Fibroblast of lung (primary cell): ENCODE measurements at places on chromosomes 16 and 17. TPM values are rescaled to one million over a fixed set of nuclear protein-coding genes. Genes with fewer than 3 reads are reported as not detected.
A peak's percentile ranks its signal among the peaks of the same experiment; 100 is the strongest.

The MT1A gene
- 2.3 and 5.3 TPM in 2 replicates for total RNA-seq

The TAT gene
- not detected in 2 replicates for total RNA-seq

The ITGAX gene
- total RNA-seq = under 0.01 TPM in 2 replicates

The TLCD3B gene
- not detected in 2 replicates for total RNA-seq

The NTN1 gene
- total RNA-seq = 0.51 and 3.1 TPM in 2 replicates

- no peak for DNase-seq
Observed at GRCh38 chr17:45367216-45367615, 50.4 kb upstream of the MAP3K14 start.

- peak; percentile 92 for DNase-seq
Observed at GRCh38 chr16:87740441-87740840, 25.3 kb downstream of the KLHDC4 start.

- no peak for DNase-seq
Observed at GRCh38 chr16:30186444-30186781, 3.0 kb downstream of the CORO1A start.

DNA sequence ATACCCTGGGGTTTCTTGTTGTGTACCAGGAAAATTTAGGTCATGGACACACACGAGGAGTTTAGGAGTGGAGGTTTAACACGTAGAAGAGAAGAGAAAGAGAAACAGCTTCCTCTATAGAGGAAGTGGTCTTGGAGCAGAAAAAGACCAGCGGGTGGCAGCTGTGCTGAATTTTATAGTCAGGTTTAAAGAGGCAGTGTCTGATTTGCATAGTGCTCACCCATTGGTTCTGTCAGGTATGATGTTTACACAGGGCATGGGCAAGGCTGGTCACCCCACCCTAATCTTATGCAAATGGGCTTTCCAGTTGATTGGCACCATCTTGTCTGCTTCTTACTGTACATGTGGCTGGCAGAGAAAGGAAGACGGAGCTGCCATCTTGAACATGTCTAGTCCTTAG, 309.0 kb downstream of the CDH13 start:
- no peak for DNase-seq

DNA sequence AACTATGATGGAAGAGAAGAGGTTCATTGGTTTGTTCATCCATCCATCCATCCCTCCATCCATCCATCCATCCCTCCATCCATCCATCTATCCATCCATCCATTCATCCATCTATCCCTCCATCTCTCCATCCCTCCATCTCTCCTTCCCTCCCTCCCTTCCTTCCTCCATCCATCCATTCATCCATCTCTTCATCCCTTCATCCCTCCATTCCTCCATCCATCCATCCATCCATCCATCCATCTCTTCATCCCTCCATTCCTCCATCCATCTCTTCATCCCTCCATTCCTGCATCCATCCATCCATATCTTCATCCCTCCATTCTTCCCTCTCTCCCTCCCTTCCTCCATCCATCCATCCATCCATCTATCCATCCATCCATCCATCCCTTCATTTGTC, 10.0 kb upstream of the PPL start:
- no peak for DNase-seq

DNA sequence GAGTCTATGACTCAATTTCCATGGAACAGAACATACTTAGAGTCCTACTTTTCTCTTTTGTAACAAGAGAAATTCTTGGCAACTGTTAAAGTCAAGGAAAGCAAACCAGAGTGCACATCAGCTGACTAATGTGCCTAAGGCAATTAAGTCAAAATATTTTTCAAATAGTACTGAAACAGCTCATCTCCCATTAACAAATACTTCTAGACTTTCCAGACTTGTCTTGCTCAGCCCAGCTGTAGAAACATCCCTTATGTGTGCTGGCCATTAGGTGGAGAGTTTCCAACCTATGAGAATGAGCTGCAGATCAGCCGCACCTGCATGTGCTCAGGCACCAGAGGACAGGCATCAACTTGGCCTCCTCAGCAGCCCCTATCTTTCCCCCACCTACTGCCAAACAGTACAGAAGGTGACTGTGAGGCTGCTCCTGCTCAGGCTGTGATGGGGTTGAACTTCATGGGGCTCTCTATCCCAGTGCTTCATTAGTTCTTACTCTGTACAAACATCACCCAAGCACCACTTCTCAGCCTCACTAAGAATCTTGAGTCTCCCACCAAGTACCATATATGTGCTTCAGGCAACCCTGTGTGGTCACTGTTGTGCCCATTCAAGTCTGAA, 32.2 kb downstream of the TEX2 start:
- peak; percentile 98 for DNase-seq

DNA sequence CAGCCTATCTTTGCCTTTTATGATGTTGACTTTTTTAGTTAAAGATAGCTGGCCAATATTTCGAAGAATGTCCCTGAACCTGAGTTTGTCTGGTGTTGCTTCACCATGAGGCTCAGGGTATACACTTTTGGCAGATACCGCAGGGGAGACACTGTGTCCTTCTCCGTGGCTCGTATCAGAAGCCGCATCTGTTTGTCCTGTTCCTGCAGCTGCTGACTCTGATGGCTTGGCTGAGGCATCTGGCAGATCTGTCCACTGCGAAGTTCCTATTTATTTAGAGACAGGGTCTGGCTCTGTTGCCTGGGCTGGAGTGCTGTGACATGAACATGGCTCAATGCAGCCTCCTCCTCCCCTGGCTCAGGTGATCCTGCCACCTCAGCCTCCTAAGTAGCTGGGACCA, 93.5 kb downstream of the CRISPLD2 start:
- DNase-seq = no peak

DNA sequence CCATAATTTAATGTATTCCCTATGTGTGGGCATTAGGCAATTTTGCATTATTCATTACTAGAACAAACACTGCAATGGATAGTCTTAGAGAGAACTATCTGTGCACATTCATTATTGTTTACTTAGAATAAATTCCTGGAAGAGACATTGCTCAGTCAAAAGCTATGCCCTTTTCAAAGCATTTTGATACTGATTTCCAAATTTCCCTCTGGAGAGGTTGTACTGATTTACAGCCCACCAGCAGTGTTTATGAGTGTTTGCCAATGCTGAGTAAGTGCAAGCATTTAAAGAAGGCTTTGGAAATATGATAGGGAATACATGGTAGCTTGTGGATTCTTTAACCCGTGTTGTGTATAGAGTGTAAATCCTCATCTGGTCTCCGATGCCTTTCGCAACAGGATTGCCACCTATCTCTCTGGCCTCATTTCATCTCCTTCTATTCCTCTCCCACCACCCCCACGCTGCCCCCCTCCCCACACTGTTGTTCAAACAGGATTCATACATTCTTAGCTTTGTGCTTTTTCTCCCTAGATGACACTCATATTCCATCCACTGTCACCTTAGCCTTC, 33.4 kb upstream of the MMD start:
- peak; percentile 93 for DNase-seq

DNA sequence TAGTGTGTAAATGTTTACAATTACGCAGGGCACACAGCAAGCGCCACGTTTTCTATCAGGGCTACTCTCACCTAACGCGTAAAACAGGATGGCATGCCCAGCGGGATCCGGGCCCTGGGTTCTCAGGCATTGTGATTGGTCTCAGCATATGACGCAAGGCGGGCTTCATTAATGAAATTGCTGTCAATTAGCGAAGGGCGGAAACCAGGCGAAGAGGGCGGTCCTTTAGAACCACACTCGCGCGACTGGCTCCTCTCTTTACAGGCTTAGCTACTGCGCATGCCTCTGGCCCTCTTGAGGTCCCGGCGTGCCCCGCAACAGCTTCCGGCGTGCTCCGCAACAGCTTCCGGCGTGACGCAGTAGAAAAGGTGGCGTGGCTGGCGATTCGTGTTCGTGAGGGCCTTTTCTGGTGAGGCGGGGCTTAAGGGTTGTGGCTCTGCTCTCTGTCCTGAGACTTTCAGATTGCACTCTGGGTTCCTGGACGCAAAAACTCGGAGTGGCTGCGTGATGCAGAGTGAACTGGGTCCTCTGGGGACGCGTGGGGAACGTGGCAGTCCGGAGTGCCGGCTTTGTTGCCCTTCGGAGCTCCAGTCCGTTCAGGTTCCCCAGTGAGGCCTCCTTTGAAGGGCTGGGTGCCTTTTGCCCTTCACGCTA, 9.2 kb downstream of the OR2C1 start:
- peak; percentile 97 for DNase-seq

GRCh38 chr16:59249011-59249410, 514.9 kb upstream of the GOT2 start:
- DNase-seq = no peak

DNA sequence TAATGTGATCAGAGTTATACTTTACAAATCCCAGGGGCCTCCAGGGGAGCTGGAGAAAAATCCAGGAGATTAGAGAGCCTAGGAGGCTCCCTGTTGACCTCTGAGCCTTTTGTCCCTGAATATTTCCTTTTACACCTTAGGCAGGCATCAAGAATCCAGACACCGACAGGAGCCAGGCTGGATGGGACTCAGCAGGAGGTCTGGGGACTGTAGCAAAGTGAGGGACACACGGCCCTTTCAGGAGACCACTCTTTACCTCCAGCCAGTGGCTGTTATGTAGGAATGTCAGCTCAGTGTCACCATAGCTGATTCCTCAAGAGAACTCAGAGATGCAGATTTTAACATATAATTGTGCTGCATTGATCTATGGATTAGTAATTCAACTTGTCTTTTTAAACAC, 198.4 kb downstream of the SHISA9 start:
- no peak for DNase-seq

DNA sequence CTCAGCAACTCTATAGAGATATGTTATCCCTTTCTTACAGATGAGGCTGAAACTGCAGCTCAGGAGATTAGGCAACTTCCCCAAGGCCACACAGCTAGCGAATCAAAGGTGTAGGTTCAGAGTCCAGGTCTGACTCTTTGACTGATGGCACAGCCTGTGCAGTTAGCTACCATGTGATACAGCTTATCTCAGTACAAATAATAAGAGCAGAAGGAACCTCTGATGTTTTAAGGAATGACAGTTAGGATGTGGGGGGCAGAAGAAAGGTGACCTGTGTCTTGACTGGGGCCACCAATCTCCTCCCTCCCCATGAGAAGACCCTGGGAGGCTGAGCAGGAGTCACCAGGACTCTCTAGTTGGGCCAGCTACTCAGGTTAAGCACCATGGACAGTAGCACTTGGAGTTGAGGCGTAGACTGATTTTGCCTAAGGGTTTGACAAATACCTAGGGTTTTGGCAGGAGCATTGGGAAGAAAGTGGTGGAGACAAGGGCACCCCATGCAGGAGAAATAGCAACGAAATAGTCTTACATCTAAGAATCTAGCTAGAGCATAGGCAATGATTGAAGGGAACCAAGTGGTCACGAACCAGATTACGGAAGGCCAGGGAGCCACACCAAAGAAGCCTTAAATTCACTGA, 22.8 kb upstream of the ACSM2B start:
- DNase-seq = no peak

DNA sequence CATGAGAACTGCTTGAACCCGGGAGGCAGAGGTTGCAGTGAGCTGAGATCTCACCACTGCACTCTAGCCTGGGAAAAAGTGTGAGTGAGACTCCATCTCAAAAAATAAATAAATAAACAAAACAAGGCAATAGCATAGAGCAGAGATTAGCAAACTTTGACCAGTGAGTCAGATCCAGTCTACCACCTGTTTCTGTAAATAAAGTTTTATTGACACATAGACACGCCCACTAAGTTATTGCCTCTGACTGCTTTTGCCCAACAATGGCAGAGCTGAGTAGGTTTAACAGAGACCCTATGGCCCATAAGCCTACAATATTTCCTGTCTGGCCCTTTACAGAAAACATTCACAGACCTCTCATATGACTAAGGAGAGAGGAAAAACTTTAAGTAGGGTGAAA, 44.3 kb downstream of the XYLT1 start:
- no peak for DNase-seq

DNA sequence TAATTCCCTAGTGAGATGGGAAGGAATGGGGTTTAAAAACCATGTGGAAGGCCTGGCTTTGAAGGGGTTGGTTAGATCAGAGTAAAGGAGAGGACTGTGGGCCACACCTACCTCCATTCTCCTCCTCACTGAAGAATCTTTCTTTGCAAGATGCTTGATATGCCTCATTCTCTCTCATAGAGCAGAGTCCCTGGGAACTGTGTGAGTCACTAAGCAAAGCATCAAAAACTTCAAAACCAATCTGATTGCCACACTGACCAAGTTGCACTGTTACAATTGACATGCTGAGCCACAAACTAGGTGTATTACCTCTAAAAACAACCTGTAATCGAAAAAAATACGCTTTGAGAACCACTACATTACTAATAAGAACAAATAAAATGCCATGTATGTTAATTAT, 2.0 kb downstream of the TUBD1 start:
- no peak for DNase-seq

GRCh38 chr16:71914802-71915201, 19.5 kb downstream of the IST1 start:
- no peak for DNase-seq

DNA sequence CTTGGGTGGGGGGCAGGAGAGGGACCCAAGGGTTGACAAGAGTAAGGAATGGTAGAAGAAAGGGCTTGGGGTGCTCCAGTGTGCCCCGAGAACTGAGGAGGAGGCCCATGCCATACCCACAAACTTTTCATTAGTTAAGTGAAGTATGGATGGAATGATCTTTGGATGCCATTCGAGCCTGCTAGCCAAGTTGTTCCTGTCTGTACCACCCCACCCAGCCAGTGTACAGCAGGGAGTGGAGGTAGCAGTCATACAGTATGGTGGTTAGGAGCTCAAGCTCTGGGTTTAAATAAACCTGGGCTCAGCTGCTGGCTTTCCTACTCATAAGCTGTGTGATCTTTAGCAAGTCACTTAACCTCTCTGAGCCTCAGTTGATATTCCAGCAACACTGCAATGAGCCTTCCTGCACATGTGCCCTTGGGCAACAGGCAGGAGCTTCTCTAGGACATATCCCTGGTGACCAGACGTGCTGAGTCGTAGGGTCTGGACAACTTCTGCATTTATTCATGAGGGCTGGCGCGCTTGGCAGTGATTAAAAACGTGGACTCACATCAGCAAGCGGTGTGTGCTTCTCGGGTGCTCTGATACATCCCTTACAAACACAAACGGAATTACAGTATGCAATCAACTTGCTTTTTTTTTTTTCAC, 22.9 kb downstream of the ITPRIPL2 start:
- peak; percentile 42 for DNase-seq

DNA sequence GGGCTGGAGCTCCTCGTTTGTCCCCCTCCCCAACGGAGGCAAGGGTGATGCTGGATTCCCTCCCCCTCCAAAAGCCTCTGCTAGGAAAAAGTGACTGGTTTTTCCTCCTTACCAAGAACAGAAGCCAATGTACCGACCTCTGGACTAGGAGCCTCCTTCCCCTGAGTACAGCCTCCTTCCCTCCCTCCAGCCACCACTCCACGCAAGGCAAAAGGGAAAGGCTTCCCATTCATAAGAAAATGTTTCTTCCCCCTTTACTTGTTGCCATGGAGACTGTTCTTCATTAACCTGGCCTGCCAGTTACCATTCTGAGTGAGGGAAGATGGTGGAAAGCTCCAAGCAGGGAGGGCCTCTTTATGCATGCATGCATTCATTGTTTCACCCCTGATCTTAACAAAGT, 4.3 kb upstream of the PIMREG start:
- DNase-seq = no peak

DNA sequence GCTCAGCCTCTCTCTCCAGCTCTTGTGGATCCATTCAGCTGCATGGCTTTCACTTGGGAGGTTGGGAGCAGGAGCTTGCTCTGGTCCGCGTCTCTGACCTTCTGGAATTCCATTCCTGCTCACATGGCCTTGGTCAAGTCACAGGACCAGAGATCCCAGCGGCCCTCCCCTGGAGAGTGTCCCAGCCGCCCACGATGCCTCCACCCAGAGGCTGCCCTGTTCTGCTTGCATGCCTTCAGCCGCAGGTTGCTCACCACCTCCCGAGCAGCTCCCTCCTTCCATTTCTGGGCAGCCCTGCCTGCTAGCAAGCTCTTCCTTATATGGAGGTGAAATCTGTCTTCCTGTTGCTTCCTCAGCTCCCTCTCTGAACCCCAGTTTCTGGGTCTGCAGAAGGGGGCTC, 32.6 kb downstream of the RAI1 start:
- DNase-seq = peak; percentile 84

GRCh38 chr17:6574687-6575595, 18.6 kb upstream of the PITPNM3 start:
- DNase-seq = peak; percentile 79
